ENCODE measurements at places on chromosomes 3 and 15.

DNA sequence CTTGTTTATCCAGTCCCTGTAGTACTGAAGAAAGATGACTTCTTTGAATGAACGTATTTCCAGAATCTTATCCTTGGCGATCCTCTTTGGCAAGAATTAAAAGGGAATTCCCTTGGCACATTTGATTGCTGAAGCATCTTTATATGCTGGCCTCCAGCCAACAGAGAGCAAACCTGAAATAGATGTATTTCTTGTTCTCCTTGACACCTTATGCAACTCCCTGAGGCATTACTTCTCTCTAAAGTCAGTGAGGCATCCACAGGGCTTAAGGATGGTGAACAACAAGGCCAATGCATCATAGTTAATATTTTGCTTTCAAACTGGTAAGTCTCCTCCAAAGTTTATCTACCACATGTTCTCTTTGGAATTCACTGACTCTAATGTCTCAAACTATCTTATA is 450.9 kb upstream of the THRB start:
- DNase-seq: peak; percentile 17

DNA sequence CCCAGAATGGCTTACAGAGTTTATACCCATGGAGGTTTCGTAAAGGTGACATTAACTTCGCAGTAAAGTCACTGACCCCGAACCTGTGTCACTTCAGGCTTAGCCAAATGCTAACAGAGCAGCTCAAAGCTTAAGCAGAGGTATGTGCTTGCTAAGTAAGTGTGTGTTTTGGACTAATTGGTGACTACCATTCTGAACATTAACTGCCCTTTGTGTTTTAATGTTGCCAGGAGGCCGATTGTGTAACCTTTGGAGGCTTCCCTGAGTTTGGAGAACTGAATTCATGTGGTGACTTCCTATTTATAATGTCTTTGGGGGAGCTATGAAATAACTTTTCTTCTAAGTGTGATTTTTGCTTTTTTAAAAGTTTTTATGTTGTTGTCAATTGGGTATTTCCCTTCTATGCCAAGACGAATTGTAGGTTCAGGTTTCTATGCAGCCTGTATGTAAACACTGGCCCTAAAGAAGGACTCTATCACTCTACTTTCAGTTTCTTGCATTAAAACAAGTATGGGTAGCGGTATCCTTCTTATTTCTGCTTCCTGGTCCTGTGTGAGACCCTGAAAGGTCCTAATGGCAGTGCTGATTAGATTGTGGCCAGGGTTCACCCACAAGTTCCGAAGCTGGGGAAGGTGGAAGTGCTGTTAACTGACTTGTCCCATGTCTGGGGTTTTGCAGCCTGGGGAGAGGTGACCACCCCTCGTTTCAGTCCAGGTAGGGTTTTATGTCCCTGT is 86.3 kb downstream of the IGF1R start:
- DNase-seq: no peak

DNA sequence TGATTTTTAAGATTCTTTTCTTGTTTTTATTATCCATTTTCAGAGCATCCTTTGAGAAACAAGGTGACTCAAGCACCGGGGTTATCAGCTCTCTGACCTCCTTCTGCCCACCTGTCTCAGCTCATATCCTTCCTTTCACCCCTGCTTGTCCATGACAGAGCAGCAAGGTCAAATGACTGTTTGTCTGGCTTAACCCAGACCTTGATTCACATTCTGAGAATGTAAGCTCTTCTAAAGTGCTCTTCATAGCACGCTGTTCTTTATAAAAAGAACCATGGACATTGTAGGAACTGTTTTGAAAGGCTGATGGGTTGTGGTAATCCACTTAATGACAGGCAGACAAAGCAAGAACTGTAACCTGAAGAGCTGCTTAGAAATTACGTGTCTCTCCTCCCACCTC is 122.5 kb downstream of the CHST2 start:
- DNase-seq: no peak

GRCh38 chr15:89090791-89091626 is 2.8 kb downstream of the ABHD2 start:
- DNase-seq: no peak

GRCh38 chr15:69060041-69060481 is 45.6 kb downstream of the NOX5 start:
- no peak for DNase-seq

GRCh38 chr15:50797926-50798325 is 32.4 kb upstream of the SPPL2A start:
- DNase-seq: peak; percentile 71

- no peak for DNase-seq
Observed at GRCh38 chr3:180911876-180912303, 580 bp upstream of the FXR1 start.

- DNase-seq: peak; percentile 86
Observed at GRCh38 chr3:10957976-10958749, 34.4 kb upstream of the SLC6A1 start.

DNA sequence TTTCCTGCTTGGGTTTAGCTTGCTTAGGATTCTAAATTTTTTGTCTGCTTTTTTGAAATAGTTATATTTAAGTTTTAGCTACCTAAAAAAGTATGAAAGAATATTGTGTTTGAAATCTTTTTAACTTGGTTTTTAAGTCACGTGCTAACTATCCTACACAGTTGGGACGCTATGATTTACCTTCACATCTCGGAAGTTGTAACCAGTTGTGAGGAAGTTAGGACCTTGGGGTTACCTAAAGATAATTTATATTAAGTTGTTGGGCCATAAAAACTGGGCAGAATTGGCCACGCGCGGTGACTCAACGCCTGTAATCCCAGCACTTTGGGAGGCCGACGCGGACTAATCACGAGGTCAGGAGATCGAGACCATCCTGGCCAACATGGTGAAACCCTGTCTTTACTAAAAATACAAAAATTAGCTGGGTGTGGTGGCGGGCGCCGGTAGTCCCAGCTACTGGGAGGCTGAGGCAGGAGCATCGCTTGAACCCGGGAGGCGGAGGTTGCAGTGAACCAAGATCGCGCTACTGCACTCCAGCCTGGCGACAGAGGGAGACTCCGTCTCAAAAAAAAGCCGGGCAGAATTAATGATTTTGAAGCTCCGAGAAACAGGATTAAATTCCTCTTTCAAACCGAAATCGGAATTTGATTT is 1.0 kb downstream of the ZFAND6 start:
- no peak for DNase-seq

GRCh38 chr15:50077651-50078050 is 41.4 kb downstream of the ATP8B4 start:
- no peak for DNase-seq

DNA sequence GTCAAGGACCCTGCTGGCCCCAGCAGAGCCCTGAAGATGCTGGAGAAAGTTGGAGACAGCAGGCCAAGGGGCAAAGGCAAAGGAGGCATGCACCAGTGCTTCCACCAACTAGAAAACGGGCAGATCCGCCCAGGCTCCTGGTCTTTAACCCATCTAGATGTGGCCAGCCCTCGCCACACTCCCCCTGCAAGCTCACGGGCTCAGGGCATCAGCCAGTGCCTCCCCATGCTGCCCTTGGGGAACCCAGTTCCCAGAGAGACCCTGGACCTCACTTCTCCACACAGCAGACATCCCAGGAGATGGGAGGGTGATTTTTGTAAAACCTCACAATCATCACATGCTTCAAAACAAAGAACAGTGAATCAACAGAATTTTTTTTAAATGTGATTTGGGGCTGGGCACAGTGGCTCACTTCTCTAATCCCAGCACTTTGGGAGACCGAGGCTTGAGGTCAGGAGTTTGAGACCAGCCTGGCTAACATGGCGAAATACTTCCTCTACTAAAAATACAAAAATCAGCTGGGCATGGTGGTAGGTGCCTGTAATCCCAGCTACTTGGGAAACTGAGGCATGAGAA is 24.5 kb downstream of the CYFIP1 start:
- no peak for DNase-seq

- no peak for DNase-seq
Observed at GRCh38 chr3:195753581-195753980, 32.8 kb downstream of the MUC20 start.

- no peak for DNase-seq
Observed at GRCh38 chr15:35827141-35827540, 281.2 kb upstream of the DPH6 start.

DNA sequence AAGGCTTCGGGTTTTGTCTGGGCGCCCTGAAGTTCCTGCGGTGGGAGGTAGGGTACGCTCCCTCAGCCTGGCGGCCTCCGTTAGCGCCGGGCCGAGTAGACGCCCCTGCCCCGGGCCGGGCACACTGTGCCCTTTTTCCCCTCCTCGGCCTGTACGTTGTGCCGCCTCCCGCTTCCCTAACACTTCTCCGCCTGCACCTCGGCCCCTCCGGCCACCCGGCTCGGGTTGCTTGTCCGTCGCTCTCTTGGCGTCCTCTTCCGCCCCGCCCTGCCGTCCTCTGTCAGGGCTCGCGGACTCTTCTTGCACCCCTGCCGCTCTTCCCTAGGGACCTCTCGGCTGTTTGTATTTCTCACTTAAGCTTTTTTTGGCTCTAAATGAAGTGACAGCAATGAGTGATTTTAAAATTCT is 384 bp downstream of the KNL1 start:
- DNase-seq: peak; percentile 18

GRCh38 chr3:179304605-179305004 is 18.2 kb upstream of the ZNF639 start:
- no peak for DNase-seq

DNA sequence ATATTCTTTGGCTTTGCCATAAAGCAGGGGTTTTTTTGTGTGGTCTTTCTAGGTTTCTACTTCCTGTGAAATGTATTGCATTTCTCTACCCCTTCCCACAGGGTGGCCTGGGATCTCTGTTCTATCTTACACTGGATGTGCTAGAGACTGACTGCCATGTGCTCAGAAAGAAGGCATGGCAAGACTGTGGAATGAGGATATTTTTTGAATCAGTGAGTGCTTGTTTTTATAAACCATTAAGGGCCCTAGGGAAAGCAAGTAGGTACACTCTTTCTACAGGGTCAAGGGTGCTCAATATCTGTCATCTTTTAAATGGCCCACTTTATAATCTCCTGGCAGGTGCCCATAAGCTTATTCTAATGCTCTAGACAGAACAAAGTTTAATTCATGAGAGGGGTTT is 730 bp downstream of the FETUB start:
- DNase-seq: peak; percentile 93

DNA sequence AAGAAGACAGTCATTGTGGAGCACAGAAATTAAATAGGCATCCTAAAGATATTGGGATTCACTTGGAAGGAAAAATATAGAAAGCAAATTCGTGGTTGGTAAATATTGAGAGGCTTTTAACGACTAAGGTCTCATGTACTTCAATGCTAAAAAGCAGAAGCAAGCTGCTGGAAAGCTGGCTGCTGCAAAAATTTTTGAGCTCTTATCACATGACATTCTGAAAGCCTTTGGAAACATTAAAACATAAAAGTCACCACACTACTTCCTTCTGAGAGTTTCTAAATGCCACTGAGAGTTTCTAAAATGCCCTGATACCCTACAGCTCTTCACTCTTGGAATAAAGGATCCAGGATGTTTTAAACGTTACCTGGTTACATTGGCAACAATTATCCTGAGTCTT is 39.0 kb upstream of the CBLB start:
- DNase-seq: peak; percentile 34

DNA sequence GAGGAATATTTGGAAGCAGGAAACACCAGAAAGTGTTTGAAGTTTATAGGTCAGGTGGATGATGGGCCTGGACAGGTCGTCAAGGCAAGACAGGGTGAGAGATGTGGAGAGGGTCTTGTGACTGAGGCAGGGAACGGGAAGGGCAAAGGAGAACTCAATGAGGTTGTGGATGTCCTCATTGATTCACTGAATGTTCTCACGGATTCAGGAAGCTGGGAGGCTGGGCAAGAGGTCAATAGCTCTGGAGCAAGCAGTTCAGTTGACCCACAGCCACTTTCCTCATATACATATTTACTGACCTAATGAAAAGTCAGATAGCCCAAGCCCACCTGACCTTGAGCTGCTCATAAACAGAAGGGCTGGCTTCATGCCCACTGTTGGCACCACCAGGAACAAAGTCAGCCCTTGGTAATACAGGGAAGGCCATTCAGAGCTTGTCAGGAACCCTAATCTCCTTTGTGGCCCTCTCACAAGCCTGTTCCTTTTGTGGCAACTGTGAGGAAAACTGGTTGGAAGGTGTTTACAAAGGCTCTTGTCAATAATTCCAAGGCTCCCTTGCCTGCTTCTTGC is 31.6 kb downstream of the ARRDC4 start:
- no peak for DNase-seq

DNA sequence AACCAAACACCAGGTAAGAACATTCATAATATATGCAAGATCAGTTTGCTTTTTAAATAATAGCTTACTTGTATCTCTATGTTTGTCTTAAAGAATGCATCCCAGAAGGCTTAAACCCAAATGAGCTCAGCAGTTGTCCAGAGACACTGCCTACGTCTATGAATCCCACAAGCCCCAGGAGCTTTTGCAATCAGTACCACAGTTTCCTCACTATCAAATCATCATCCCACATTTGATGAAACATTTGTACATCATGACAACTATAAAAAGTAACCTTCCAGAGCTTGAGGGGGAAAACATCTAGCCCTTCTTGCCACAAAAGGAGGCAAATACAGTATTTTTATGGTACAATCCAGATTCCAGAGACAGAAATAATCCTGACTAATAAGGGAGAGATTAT is 63.7 kb downstream of the ATP8B4 start:
- DNase-seq: no peak

DNA sequence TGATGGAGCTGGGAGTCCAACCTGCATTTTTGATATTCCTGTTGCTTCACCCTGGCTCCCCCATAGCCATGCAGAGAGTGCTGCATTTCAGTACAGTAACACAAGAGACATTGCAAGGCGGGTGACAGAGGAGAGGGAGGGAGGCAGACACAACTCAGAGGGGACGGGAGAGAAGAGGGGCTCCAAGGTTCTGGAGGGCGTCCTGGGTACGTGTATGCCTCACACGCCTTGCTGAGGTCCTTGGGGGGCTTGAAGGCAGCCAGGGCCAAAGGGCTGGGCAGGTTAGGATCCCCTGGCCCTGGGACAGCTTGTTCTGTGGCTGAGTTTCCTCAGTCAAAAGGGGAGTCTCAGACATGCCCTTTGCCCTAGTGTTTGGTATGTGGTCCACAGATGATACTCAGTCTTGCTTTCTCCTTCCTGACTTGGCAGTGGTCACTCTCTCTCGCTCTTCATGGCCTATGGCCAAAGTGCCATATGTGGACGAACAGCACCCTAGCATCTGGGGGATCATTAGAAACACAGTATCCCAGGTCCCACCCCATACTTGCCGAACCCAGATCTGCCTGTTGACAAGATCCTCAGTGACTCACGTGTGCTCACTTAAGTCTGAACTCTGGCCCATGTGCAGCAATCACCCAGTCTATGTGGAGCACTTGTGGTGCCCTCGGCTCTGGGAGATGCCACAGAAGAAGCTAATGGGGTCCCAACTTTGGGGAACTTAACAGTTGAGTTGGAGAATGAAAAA is 52.9 kb downstream of the FGD5 start:
- no peak for DNase-seq

All from DMS79 treated with DMSO at 0.1 percent for 48 hours (cell line).